ENCODE measurements at places on chromosomes 4 and X.

- no peak for DNase-seq
These were observed 70.6 kb downstream of the ARSJ start for GRCh38 chr4:113908829-113909228.

- DNase-seq = no peak
These were observed 532.2 kb upstream of the AGA start for GRCh38 chr4:177974461-177974860.

GRCh38 chr4:974668-975067 is 1.3 kb upstream of the DGKQ start:
- no peak for DNase-seq

GRCh38 chrX:3788494-3789233 is 75.2 kb upstream of the PRKX start:
- DNase-seq = no peak

DNA sequence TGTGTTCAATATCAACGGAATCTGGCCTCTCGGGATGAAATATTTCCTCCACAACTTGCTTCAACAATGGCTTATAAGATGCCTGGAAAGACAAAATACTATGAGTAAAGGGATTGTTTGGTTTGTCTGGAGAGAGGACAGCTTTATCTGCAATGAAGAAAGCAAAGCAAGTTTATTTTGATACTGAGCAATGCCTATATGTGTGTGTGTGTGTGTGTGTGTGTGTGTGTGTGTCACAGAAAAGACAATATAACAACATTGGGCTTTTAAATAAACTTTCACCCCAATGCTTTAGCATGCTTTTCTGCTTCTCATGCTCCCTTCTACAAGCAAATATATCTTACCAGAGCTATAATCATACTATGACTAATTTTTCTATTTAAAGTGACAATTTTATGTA is 45.4 kb downstream of the RASL11B start:
- DNase-seq = no peak
